ENCODE measurements at places on chromosomes 11 and 22. TPM values are rescaled to one million over a fixed set of nuclear protein-coding genes. Genes with fewer than 3 reads are reported as not detected.
A peak's percentile ranks its signal among the peaks of the same experiment; 100 is the strongest.

GRCh38 chr22:41620589-41621098, at the start of gene DESI1:
TSS of gene DESI1 (minus strand) at chr22:41621043. CDS start at chr22:41620839, 204 bp downstream.
- DNase-seq: no peak

- no peak for DNase-seq
Measured at GRCh38 chr22:43411869-43412807, at the start of gene MPPED1. TSS of gene MPPED1 (plus strand) at chr22:43412014. CDS start at chr22:43424986, 12,972 bp downstream.

GRCh38 chr11:58707767-58708166, 24.0 kb downstream of the GLYAT start:
- DNase-seq: no peak

DNA sequence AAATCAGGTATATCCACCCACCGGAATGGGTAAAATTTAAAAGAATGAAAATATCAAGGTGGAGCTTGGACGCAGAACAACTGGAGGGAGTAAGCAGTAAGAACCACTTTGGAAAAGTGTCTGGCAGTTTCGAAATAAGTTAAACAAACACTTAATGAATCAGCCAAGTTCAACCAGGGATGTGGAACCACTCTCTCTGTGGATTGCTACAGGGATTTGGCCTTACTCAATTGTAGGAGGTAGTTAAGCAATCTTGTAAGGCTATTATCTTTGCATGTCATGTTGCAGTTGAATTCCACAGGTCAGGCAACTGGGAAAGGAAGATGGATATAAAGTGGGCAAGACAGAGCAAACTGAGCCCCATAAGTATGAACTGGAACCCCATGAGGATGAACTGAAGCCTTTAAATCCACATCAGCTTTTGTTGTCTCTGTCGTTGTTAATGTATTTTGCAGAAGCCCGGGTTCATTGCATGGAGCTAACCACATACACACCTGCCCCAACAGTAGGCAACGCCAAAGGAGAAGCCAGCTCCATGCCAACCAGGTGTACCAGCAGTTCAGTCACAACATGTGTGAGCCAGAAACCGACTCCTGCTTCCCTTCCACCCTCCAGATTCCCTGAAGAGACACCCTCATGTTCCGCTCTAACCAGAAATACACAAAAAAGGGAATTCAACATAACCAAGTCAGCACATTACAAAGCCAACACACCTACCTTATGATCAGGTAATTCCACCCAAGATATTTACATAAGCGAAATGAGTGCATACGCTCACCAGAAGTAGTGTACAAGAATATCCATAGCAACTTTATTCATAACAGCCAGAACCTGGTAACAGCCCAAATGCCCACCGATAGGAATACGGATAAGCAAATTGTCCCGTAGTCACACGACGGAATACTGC, 8.0 kb upstream of the SLC43A3 start:
- peak; percentile 93 for DNase-seq

- no peak for DNase-seq
Measured at GRCh38 chr22:17705546-17705945, 67.0 kb downstream of the BCL2L13 start.

- no peak for DNase-seq
Measured at GRCh38 chr22:40542821-40543540, 93.5 kb downstream of the MRTFA start.

DNA sequence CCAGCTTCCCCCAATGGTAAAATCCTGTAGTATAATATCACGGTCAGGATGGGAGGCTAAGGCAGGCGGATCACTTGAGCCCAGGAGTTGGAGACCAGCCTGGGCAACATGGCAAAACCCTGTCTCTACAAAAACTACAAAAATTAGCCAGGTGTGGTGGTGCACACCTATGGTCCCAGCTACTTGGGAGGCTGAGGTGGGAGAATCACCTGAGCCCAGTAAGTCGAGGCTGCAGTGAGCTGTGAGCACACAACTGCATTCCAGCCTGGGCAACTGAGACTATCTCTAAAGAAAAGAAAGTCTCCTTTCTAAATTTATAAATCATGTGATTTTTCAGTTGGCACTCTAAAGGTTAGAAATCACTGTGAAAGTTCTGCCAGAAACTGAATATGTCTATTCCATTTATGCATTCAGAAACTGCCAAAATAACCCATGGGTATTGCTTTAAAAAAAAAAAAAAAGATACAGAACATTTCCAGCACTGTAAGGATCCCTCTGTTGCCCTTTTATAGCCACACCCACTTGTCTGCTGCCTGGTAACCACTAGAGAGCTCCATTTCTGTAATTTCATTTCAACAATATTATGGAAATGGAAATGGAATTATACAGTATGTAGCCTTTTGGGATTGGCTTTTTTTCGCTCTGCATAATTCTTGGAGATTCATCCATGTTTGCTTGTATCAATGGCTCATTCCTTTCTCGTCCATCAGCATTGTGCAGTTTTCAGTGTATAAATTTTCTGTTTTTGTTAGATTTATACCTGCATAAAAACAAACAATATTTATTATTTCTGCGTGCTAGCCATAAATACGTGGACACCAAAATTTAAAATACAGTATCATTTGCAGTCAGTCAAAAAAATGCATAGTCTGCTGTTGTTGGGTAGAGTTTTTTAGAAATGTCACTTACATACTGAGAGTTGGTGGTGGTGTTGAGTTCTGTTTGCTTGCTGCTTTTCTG, 9.4 kb downstream of the CDC45 start:
- no peak for DNase-seq

DNA sequence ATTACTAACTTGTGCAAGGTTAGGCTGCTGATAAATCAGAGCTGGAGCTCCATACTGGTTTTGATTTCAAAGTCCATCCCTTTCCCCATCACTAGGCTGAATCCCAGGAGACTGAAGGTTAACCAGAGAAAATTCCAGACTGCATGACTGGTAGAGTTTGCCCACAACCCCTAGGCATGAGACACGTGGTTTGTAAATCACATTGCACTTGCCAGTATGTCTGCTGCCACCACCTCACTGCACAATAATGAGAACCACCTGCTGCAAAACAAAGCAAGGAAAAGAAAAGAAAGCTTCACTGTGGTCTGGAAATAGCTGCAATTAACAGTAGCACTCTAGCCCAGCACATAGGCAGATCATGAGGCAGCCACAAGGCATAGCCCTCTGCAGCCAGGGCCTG, 67.6 kb upstream of the NTM start:
- DNase-seq: no peak

GRCh38 chr22:17102297-17102667, 17.5 kb downstream of the IL17RA start:
- DNase-seq: no peak

DNA sequence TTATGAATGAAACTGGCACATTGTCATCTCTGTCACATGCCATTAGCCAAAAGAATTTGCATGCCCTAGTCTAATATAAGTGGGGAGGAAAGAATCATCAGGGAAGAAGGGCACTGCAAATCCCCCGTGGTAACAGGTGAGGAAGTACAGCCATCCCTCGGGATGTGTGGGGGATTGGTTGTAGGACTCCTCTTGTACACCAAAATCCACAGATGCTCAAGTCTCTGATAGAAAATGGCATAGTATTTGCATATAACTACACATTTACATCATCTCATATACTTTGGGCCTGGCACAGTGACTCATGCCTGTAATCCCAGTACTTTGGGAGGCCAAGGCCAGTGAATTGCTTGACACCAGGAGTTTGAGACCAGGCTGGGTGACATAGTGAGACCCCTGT, 109.7 kb downstream of the HIPK3 start:
- no peak for DNase-seq

DNA sequence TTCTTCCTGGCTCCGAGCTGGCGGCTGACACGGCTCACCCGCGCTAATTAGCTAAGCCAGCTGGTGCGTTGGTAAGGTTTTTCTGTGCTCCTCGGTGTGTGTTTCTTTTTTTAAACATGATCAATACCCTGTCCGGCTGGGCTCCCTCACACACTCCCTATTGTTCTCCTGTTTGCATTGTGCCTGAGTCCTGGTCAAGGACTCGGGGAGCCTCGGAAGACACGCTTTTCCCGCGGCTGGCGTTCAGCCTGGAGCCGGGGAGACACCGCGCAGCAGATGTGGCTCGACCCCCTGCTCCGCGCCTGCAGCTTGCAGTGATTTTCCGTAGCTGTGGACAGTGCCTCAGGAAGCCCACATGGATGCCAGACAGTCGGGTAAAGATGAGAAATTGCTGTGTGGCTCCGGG, 454.9 kb upstream of the CADM1 start:
- no peak for DNase-seq

GRCh38 chr11:33016654-33017053, 976 bp downstream of the DEPDC7 start:
- DNase-seq: no peak

DNA sequence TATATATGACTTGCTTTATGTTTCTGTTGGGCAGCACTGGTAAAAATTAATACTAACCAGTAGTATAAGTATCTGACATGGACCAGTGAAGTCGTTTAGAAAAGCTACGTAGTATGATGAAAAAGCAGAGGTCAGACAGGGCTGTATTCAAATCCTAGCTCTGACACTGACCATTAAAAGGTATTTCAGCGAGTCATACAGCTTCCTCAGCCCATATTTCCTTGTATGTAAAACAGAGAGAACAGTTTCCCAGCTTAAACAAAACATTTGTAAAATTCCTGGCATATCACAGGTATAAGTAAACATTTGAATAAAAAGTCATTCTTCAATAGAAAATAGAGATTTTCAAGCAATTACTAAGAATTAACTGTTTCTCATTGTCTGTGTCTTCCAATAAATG, 4.2 kb downstream of the NOX4 start:
- no peak for DNase-seq

DNA sequence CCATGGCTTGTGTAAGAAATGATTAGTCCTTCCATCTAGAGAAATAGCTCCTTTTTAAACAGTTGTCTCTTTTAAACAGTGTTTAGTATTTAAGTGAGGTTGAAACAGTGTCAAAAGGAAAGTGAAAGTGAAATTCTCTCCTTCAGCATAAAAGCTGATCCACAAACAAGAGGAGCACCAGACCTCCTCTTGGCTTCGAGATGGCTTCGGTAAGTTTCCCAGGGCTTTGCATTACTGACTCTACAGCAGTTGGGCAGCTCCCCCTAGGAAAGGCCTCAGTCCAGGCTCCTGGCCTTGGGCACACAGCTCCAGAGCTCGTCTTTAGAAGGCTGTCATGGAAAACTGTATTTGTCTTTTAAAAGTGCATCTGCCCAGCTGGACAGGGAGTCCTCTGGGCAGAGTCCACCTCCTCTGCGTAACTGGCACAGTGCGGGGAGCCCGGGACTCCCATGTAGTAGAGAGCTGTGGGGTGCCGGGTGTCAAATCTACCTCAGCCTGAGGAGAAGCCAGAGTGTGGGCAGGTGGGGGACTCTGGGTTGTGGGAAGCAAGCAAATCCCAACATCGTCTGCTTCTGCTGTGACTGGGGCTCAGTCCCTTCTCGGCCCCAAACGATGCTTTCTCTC, at the start of gene PLAAT4:
Gene PLAAT4 (plus strand): TSS at position 140 of the 624 bp plus-strand sequence. CDS start 61 bp downstream, at position 201.
- DNase-seq: peak; percentile 43

DNA sequence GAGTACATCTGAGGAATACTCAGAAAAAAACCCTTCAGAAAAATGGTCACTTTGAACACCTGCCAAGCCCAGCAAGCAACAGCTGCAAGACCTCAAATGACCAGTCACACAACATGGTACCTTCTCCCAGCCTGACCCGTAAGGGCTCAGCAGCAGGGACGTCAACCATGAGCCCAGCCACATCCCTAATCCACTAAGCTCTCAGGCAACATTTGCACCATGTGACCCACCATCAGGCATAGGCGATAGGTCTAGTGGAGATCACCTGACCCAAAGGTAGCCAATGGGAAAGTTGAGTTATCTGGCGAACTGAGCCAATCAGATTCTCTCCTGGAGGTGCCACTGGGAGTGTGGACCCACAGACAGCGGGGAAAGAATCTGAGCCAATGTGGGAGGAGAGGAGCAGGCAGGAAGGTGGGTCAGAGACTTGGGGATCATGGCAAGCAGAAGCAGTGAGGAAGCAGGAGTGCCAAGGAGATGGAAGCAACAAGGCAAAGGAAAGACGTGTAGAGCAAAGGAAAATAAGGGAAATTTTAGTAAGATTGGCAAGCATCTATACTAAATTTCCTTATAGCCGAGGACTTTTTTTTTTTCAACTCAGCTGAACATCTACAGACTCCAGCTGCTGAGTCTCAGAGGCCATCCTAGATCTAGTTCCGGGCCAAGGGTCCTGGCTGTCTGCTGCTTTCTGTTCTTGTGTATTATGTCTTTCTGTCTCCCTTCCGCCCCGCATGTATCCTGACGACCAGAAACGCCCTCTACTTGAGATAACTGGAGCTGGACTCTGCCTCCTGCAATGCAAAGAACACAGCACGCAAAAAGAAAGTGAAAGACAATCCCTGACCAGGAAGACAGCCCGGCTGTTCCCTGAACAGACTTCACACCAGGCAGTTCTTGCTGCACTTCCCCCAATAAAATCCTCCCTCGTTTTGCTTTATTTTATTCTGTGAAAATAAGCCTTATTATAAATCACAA, 11.0 kb upstream of the PLAAT2 start:
- no peak for DNase-seq

KCNK4 gene
- total RNA-seq: not detected

UCP2 gene
- total RNA-seq: 86.2 TPM

UCP3 gene
- 0.06 TPM for total RNA-seq

MAPK8IP2 gene
- 0.43 TPM for total RNA-seq

OR51E2 gene
- total RNA-seq: not detected

PGM2L1 gene
- total RNA-seq: 10.3 TPM
